ENCODE measurements at places on chromosomes 7 and 10.

DNA sequence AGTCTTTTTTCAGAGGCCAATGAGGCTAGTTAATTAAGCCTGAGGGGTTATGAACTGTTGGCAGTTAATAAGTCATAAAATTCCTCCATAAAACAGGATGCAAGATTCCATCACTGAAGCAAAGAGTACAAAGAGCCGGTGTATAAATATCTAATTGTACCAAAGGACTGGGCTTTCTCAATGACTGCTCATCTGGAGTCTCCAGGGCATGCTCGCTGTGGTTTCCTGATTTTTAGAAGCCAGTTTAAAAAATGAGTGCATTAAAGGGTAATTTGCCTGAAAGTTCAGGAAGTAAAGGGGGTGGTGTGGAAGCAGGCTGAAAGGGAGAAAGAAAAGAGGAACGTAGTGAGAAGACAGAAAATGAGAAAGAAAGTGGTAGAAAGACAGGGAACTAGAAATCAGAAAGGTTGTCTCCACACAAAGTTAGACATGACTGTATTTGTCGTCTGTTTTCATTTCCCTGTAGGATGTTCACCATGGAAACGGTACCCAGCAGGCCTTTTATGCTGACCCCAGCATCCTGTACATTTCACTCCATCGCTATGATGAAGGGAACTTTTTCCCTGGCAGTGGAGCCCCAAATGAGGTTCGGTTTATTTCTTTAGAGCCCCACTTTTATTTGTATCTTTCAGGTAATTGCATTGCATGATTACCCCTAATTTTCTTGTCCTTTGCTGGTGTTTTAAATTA lies 282.3 kb downstream of the TWIST1 start:
- no peak for DNase-seq

DNA sequence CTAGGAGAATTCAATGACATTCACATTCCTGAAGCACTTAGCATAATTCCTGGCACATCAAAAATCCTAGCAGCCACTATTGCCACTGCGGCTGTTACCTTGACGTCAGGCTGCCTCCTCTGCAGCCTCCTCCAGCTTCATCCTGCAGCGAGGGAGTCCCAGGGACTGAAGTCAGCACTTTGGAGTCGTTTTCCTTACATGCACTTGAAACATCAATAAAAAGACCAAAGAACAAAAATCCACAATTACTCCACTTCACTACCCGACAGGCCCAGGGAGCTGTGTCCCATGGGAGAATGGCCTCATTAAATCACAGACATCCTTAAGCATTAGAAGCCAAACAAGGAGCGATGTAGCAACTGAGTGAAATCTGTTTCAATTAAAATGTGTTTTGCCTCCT lies 48.6 kb upstream of the NANOS1 start:
- no peak for DNase-seq

DNA sequence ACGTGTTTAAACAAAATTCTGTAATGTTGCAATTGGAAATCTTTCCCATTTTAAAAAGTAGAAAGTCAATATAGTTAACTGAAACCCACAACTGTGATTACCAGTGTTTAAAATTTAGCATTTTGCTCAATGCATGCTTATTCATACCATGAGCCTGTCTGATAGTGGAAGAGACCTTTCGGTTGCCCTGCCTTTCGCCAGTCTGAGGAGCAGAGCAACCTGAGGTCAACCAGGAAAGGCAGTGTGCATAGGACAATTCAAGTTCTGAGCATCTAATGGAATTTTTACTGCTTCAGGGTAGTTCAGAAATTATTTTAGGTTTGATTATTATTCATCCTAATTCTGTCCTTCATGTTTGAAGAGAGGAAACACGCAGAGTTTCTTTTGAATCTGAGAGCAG lies 100.8 kb downstream of the CUBN start:
- no peak for DNase-seq

- no peak for DNase-seq
Measured at GRCh38 chr7:92622685-92623084, 32.5 kb upstream of the FAM133B start.

GRCh38 chr7:130277763-130278643 lies 11.3 kb downstream of the CPA2 start:
- no peak for DNase-seq

GRCh38 chr7:99531354-99531765 lies 20.6 kb downstream of the FAM200A start:
- DNase-seq, result no peak

DNA sequence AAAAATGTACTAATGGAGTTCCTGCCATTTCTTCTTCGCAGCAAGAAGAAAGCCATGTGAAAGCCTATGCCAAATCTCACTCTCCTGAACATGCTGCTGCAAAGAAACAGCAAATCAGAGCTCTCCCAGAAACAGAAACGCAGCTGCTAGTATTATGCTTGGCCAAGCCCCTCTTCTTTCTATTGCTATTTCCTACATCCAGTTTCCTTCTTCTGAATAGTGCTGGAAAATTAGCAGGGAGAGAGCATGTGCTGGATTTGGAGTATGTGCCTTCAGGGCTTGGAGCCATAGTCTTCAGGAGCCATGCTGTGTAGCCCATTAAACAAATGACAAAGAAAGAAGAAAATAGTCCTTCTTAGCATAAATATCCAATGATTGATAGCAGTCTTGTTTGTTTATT lies 852.0 kb upstream of the PHF14 start:
- DNase-seq, result no peak

- no peak for DNase-seq
Measured at GRCh38 chr10:31686599-31686998, 242.0 kb downstream of the ARHGAP12 start.

- DNase-seq, result no peak
Measured at GRCh38 chr7:149217570-149217969, 21.9 kb upstream of the ZNF212 start.

- DNase-seq, result no peak
Measured at GRCh38 chr10:94133239-94133638, 139.5 kb downstream of the PLCE1 start.

DNA sequence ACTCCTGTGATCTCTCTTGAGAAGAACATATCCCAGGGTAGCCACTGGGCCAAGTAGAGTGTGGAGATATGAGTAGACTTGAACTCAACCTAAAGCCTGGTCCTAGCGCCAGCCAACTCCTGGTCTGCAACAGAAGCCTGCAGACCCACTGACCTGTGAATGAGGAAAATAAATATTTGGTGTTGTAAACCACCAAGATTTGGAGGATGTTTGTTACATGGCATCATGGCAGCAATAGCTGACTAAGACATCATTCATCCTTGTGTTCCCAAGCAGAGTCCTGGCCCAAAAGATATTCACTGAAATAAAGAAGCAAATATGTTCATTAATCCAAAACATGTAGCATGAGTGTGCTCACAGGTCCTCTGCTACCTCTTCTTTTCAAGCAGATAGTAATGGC lies 26.0 kb upstream of the CHST3 start:
- DNase-seq, result no peak

DNA sequence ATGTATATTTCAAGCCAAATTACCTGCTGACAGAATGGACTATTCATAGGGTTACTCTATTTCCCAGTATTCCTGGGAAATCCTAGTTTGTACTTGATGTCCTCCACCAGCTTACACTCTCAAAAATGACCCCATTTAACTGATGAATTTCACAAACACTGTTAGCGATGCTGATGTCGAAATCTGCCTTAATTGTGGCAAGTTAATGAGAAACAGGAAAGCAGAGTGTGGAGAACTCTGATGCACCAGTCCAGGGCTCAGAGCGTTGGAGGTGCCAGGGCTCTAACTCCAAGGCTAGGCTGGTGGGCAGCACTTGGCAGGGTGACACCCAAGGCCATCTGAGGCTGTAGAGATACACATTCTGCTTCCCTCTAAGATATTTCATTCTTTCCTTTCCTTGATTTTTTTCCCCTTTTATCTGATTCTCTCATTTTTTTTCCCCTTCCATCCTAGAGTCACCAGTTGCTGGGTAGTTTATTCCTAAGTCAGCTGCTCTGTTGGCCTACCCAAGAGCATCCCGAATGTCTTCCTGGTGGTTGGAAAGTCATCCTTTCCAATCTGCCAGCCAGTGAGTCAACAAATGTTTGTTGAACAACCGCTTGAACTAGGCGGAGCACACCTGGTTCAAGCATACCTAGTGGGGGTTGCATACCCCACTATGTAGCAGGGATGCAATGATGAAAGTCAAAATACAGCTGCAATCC lies 525.0 kb upstream of the NRP1 start:
- no peak for DNase-seq

GRCh38 chr10:77949167-77949566 lies 22.6 kb upstream of the DLG5 start:
- no peak for DNase-seq

GRCh38 chr7:30379131-30379530 lies 94.7 kb downstream of the ZNRF2 start:
- no peak for DNase-seq

DNA sequence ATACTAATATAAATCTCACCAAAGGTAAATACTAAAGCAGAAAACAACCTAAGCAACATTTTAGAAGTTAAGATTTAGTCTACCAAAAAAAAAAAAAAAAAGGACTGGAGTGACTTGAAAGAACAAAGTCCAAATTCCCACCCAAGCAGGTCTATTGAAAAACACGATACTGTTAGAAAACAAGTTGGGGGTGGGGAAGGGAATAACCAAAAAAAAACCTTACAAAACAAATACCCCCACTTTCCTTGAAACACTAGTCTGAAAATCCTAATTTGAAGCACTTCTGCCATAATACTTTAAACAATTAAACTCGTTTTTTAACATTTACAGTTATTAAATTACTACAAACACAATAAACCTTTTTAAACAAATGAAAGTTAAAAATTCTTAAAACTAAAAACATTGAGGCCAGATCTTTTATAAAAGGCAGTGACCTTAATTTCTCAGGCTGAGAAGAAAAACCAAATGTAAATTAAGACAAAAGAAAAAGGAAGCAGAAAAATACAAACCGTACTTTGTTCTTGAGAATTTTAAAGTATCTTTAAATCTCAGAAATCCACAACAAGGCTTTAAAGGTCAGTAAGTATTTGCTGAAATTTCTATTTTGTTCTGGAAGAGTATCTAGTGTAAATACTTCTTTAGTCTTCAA lies 135.1 kb downstream of the NRBF2 start:
- DNase-seq, result no peak

GRCh38 chr7:129213828-129214227 lies 11.0 kb upstream of the AHCYL2 start:
- DNase-seq, result no peak

- no peak for DNase-seq
Measured at GRCh38 chr10:24551161-24551560, 172.5 kb downstream of the ARHGAP21 start.

DNA sequence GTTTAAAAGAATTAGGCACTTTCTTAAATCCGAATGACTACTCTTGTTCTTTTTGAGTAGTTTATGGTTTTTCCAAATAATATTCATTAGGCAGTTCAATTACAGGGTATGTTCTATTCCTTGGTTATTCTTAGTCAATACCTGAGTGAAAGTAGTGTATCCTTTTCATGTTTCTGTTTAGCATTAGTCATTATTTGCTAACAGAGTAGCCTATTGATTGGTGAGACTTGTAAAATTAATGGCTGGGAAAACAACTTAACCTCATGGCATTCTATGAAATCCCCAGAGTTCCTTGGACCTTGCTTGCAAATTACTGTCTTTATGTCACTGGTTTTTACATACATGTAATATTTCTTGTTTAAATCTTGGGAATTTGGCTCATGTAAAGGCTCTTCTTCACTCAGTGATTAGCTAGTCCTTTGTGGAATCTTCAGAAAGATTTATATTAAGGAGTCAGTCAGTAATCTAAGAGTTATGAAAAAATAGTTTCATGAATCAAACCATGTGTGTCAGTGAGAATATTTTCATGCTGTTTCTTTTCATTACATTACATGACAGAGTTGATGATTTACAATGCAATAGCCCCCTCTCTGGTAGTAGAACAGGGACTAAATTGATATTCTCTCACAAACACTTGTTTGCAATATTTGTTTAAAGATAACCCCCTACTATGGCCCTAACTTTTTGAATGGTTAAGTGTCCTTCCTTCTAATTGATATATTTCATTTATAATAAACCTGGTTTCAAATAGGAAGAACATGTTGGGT lies 81.5 kb upstream of the LRRTM3 start:
- DNase-seq, result no peak
